ENCODE measurements at places on chromosomes 5 and 9. TPM values are rescaled to one million over a fixed set of nuclear protein-coding genes. Genes with fewer than 3 reads are reported as not detected.

The MRNIP gene
- 23.4 TPM for total RNA-seq

The SLIT3 gene
- 6.7 TPM for total RNA-seq

The INSL6 gene
- total RNA-seq = not detected

The PHF24 gene
- total RNA-seq = 0.26 TPM

The LCP2 gene
- total RNA-seq = 1.6 TPM

The WDR31 gene
- total RNA-seq = 1.0 TPM

The ACTBL2 gene
- not detected for total RNA-seq

The CAPSL gene
- total RNA-seq = not detected

DNA sequence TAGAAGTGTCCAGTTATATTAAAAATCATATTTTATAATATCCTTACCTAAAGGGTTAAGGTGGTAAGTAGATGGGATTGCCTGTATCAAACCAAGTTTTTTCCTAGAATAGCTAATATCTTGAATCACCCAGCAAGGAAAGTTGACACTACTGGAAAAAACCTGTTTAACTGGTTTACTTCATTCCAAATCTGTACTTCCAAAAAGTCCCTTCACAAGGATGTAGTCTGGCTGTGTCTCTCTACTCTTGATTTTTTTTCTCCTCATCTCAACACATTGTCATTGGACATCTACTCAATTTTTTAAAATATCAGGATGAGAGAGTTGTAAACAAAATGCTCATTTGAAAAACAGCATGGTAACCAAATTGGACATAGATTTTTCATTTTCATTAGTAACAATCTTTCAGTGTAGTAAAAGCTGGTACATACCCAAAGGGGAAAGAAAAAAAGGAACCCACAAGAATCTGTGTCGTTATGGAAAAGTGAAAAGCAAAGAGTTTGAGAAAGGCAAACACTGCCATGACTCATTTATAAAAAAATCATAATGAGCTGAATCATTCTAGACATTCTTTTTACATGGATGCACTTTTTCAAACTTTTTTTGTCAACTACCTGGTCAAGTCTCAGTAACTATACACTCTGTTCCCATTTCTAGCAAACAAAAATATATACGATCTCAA is 173.5 kb downstream of the GLIS3 start:
- no peaks in the 10 kb centered on the region for H3K4me1 ChIP-seq
- no peak overlapping the region for H3K27ac ChIP-seq
- no peak for DNase-seq
- H3K27me3 ChIP-seq = no peaks in the 10 kb centered on the region

GRCh38 chr5:8135742-8136141 is 266.8 kb downstream of the MTRR start:
- H3K4me1 ChIP-seq = no peaks in the 10 kb centered on the region
- H3K36me3 ChIP-seq = no peaks in the 10 kb centered on the region
- H3K4me3 ChIP-seq = no peak overlapping the region
- no peak for DNase-seq

GRCh38 chr5:68994645-68995044 is 99.2 kb upstream of the SLC30A5 start:
- H3K4me1 ChIP-seq = no peaks in the 10 kb centered on the region
- no peak for DNase-seq

GRCh38 chr9:119701651-119702050 is 332.4 kb upstream of the BRINP1 start:
- no peaks in the 10 kb centered on the region for H3K36me3 ChIP-seq
- H3K27ac ChIP-seq = no peak overlapping the region
- H3K4me3 ChIP-seq = no peak overlapping the region
- H3K27me3 ChIP-seq = no peaks in the 10 kb centered on the region

- no peak for DNase-seq
- H3K4me3 ChIP-seq = no peak overlapping the region
- H3K4me1 ChIP-seq = no peaks in the 10 kb centered on the region
Measured at GRCh38 chr9:130114741-130115140, 57.5 kb upstream of the NCS1 start.

DNA sequence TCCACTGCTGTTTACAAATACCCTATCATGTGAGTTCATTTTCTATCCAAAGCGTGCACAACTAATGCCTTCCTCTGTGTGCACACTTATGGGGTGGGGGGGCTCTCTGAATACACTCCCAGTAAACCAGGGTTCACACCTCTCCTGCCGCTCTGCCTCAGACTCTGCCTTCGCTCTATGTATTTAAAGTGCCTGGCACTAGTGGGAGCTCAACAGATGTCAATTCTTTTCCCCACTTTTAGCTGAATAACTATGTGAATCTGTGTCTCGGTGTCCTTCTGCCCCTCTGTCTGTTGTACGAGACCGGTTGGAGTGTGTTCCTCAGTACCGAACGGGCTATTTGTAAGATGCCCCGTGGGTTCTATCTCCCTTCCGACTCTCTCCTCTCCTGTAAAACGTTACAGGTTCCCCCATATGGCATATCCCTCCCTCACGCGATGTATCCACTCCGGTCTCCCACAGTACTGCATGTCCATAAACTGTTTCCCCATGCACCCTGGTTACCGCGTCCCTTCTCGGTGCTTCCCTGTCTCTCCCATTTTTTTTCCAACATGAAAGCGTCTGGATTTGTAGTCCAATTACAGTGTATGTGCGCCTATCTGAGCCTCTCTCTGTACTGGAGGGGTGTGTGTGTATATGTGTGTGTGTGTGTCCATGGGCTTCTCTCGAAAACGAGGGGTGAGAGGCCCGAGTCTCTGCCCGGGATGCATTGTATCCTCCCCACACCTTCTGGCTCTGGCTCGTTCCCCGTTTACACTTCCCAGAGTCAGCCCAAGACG is 1.6 kb downstream of the ELL2 start:
- peak overlapping the region; percentile 100 for H3K27ac ChIP-seq
- peak overlapping the region; percentile 28 for H3K4me3 ChIP-seq
- peak; percentile 54 for DNase-seq
- no peaks in the 10 kb centered on the region for H3K27me3 ChIP-seq

GRCh38 chr5:138212828-138213160 is 329 bp downstream of the CDC23 start:
- peaks cover 25% of the 10 kb centered on the region for H3K4me1 ChIP-seq
- no peak overlapping the region for H3K27ac ChIP-seq
- no peak for DNase-seq

DNA sequence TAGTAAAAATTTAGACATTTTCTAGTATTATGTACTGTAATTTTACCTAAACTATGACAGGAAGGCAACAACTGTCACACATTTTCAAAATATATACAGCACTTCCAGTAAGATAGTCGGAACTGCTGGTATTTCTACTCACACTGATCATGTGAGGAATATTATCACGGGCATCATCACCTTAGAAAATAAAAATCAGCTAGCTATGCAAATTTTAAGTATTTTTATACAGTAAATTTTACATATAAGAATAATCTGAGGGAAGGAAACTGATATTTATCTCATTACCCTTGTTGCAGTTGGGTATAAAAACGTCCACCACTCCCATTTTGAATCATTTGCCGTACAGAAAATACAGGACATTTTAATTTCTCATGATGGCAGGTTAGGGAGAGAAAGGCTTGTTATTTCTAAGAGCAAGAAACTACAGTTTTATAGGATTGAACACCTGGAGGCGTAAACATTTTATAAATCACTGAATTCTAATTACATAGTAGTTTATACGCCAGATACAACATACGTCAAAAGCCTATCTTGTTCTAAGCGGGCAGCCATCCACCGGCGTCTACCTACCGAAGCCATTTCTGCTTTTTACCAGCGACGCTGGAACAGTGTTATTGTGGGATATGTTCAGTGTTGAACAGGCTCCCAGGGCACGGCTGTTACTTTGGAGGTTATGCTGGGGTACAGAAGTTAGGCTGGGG is 729 bp upstream of the TNPO1 start:
- DNase-seq = no peak
- peak overlapping the region; percentile 74 for H3K4me3 ChIP-seq
- H3K4me1 ChIP-seq = peaks cover 33% of the 10 kb centered on the region

GRCh38 chr9:73042155-73042554 is 89.3 kb upstream of the ALDH1A1 start:
- no peak for DNase-seq
- H3K36me3 ChIP-seq = no peaks in the 10 kb centered on the region

- no peaks in the 10 kb centered on the region for H3K4me1 ChIP-seq
- H3K4me3 ChIP-seq = no peak overlapping the region
- no peak for DNase-seq
- no peaks in the 10 kb centered on the region for H3K27me3 ChIP-seq
- no peaks in the 10 kb centered on the region for H3K36me3 ChIP-seq
Measured at GRCh38 chr5:152549709-152550108, 144.6 kb upstream of the NMUR2 start.

DNA sequence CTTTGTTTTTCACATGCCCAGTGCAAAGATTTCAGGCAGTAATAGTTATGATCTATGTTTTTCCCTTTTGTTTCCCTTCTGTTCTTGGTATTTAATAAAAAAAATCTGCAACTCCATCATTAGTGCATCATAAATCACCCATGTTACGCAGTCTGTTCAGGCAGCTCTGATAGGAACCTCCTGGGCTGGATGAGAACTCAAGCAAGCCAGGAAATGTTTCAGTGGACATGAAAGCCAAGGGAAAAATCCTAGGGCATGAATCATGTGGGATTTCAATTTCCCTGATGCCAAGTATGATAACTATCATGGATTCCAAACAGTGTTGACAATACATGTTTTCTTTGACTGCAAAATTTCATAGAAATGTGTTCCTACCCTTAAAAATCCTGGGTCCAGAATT is 119.7 kb upstream of the TARS1 start:
- H3K36me3 ChIP-seq = no peaks in the 10 kb centered on the region
- no peak overlapping the region for H3K27ac ChIP-seq
- no peak overlapping the region for H3K4me3 ChIP-seq
- no peaks in the 10 kb centered on the region for H3K27me3 ChIP-seq
- DNase-seq = no peak
